ENCODE measurements at places on chromosomes 1 and 21.

DNA sequence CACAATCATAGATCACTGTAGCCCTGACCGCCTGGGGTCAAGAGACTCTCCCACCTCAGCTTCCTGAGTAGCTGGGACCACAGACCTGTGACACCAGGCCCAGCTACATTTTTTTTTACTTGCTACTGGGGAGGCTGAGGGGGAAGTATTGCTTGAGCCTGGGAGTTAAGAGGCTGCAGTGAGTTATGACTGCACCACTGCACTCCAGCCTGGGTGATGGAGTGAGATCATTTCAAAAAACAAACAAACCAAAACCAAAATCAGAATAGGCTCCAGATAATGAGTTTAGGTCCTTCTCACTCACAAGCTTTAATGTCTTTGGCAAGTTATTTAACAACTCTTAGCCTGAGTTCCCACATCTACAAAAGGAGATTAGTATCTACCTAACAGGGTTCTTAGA lies 22.8 kb downstream of the WDR26 start:
- no peak for DNase-seq

GRCh38 chr1:167713330-167714081 lies 8.3 kb upstream of the MPZL1 start:
- no peak for DNase-seq

DNA sequence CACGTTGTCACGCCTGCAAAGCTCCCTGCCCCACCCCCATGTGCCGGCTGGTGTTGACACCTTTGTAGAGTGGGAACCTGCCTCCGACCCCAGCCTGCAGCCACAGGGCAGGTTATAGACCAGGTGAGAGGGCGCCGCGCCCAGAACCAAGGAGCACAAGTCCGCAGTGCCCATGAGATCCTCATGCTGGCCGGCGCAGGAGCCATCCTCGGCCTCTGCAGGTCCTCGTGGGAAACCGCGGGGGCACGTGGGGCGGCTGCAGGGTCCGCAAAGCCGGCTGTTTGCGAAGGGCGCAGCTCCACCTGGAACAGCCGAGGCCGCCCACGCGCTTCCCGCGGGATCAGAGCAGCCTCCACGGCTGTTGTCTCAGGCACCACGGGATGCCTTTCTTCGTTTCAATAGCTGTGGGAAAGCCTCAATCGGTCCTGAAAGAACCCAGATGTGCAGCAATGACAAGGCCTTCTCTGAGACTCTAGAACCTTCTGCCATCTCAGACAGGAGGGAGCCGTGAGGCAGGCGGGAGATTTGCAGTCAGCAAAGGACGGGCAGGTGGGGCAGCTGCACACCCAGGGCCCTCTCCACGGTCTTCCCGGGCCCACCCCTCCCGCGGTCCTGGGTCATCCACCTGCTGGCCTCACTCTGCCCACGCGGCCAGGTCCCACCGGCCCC lies 29.9 kb downstream of the POFUT2 start:
- DNase-seq = no peak

DNA sequence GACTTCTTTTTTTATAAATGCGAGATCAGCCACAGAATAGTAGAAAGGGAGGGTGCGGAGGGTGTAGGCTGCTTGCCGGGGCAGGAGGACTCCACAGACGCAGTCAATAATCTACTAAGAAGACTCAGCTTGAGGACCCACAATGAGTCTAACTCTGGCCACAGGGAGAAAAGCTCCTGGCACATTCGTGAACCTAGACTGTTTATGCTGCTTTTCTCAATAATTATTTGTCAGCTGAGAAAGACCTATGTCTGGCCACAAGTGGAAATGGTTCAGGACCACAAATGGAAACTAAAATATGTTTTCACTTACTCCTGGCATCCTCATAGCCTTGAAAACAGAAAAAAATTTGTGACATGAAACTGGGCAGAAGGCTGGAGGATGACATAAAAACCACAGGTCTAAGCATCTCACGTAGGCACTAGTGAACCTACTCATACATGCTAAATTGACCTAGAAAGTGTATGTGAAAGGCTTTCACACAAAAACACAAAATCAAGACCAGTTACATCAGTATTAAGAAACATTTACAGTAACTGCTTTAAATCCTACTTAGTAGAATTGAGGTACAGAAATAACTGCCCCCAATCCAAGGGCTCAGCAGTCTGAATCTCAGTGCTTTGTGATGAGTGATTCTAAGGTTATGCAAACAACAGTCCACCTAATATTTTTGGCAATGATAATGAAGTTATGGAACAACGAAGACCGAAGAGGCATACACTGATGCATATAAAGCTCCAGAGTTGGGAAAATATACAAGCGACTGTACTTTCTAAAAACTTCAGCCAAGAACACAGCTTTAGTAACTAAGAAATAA lies 159.5 kb downstream of the SLC45A1 start:
- no peak for DNase-seq

DNA sequence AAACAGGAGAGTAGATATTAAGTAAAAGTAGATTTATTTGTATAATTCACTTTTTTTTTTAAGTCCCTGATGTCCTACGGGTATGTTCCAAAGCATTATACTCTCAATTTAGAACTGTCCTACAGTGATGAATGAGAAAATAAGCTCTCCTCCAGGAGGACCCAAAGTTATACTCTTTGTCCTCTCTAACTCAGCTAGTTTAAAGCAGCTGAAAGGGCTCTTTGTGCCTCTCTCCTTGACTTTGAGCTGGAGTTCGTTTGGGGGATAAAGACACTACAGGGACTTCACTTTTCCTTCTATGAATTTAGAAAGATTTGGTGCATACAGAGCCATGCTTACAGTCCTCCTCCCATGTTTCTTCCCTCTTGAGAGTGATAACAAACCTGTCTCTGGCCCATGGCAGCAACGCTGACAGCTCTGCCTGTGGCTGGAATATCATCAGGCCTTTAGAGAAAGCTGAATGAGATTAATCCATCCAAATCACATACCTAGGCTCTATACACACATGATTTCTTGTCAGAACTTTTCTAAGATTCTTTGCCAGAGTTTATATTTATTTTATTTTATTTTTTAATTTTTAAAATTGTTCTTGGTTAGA lies 134.3 kb downstream of the PIK3R3 start:
- no peak for DNase-seq

All from NCI-H526 (cell line).